Activated CD8-positive, alpha-beta T cell treated with anti-CD3 and anti-CD28 coated beads, Interleukin-2, amount 10 ng/mL, durations not matched to agents 7 days and 5 days (primary cell): ENCODE measurements at places on chromosomes 2 and 18.

GRCh38 chr2:167293943-167294775 lies 405.9 kb downstream of the XIRP2 start:
- no peak for DNase-seq

DNA sequence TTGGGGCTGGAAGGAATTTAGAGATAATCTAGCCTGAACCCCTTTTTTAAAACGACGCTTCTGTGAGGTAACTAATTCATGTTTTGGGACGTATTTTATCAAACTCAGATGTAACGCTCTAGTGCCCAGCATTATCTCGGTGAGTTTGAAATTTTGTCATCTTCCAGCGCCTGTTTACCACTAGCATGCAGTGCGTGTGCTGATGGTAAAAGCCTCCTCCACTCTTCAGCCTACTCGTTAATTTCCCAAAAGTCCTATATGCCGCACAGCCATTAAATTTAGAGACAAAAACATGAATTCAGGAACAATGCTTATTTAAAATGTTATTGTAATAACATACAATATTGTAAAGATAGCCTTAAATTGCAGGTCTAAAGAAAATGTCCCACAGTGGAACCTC lies 2.8 kb downstream of the ZCCHC2 start:
- DNase-seq = no peak

DNA sequence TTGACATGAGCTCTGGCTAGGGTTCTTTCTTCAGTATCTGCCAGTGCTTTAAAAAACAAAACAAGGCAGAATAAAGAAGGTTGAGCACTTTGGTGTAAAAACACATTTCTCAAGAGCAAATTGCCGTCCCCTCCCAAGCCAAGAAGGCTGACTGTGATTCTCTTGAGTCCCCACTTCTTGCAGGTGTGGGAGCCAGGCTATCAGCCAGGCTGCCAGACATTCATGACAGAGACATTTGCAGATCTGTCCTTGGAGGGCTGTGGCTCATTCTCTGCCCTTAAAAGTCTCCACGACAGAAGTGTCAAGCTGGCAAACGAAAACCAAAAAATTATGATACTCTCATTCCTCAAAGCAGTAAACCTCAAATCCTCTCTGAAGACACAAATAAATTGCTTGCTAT lies 749.3 kb upstream of the HS6ST1 start:
- no peak for DNase-seq

DNA sequence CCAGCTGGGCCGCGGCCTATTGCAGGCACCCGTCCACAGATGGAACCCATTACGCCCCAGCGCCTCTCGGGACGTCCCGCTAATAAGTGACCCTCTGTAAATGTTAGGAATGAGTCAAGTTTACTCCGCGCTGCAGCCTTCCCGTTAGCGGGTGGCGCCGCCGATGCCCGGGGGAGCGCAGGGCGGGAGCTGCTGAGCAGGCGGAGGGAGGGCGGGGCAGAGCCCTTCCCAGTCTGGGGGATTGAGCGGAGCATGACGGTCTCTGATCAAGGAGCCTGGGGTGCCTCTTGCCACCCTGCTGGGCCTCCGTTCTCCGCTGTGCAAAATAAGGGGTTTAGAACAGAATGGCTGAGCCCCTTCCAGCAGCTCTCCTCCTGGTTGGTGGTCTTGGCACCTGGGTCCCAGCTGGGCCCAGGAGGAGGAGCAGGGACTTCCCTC lies 10.5 kb downstream of the CROCC2 start:
- no peak for DNase-seq

- DNase-seq = no peak
These were observed 172.0 kb upstream of the SIX3 start for GRCh38 chr2:44769349-44770011.

GRCh38 chr2:153163055-153163454 lies 315.5 kb downstream of the RPRM start:
- DNase-seq = peak; percentile 27

DNA sequence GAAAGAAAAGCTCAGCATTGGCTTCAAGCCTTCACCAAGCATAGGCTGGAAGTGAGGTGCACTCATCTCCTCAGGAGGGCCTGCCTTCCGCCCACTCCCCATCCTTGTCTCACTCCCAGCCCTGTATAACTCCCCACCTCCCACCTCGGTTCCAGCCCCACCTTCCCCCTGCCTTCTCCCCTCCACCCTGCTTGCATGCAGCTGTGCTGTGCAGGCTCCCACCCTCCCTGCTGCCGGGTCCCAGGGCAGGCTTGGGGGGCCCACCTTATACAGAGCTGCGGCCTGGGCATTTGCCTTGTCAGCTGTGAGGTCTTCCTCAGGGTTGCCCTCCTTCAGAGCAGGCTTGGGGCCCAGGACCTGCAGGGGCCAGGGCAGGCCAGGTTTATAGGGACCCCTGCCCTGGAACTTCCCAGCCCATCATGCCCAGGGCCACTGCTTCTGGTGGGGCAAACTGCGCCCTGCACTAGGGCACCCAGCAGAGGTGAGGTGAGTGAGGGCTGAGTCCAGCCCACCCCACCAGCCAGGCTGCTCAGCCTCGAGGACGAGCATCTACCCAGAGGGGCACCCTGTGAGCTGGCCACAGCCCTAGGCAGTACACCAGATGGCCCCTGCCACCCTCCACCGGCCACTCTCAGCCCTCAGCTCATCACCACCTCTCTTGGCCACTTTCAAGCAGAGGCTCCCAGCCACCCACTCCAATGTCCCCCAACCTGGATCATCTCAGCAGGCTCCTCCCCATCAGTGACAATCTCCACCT lies 11.6 kb downstream of the CAPG start:
- DNase-seq = no peak

GRCh38 chr2:120519469-120519868 lies 173.5 kb downstream of the INHBB start:
- no peak for DNase-seq

DNA sequence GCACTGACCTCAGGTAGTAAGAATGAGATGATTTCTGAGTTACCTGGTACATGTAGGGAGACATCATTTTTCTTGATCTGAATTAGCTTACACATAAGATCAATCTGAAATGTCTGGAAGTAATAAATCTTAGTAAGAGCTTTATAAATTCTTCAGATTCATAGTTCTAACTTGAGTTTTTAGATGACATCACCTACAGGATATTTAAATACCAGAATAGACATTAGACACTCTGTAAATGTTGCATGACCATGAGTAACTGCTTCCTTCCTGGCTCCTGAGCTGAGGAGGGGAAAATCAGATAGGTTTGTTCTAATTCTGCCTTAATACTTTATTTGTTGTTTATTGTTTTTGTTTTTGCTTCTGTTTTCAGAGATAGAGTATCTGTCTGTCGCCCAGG lies 181.8 kb downstream of the PHLPP1 start:
- DNase-seq = no peak

GRCh38 chr2:69577467-69578197 lies 65.9 kb downstream of the AAK1 start:
- no peak for DNase-seq
